ENCODE measurements at places on chromosomes 2 and 18. TPM values are rescaled to one million over a fixed set of nuclear protein-coding genes. Genes with fewer than 3 reads are reported as not detected.
A peak's percentile ranks its signal among the peaks of the same experiment; 100 is the strongest.

DNA sequence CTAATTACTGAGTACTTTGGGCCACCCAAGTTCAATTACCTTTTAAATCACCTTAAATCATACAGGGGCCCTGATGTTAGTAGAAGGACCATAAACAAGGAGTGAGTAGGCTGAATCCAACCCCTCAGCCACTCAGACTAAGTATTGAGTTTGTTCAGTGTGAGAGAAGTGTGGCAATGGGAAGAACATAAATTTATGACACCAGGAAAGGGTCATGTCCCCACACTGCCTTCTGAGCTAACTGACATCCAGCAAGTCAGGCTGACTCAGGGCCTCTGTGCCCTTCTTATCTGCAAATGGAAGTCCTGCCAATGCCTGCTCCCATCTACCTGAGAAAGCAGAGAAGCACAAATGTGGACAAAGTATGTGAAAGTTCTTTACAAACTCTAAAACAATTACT, 12.9 kb downstream of the PLEKHM3 start:
- no peak for DNase-seq
- H3K27me3 ChIP-seq = no peaks in the 10 kb centered on the region
- no peak overlapping the region for H3K4me3 ChIP-seq
- H3K27ac ChIP-seq = no peak overlapping the region

DNA sequence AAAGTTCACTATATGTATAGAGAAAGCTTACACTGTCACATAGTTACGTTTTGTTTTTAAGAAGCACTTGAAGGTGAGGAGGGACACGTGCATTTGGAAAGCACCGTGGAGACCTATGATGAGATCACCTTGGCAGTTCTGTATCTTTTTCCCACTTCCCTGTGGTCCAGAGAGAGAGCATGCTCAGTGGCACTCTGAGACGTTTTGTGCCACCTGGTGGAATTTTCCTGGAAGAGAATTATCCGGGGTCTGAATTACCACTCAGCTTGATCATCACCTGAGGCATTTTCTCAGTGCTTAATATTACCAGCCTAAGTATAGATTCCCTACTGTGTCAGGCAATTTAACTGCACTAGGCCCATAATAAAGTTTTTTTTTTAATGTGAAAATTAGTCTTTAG, 469.4 kb upstream of the SMIM21 start:
- H3K4me1 ChIP-seq = no peaks in the 10 kb centered on the region
- H3K4me3 ChIP-seq = no peak overlapping the region
- no peak overlapping the region for H3K27ac ChIP-seq
- H3K27me3 ChIP-seq = no peaks in the 10 kb centered on the region

DNA sequence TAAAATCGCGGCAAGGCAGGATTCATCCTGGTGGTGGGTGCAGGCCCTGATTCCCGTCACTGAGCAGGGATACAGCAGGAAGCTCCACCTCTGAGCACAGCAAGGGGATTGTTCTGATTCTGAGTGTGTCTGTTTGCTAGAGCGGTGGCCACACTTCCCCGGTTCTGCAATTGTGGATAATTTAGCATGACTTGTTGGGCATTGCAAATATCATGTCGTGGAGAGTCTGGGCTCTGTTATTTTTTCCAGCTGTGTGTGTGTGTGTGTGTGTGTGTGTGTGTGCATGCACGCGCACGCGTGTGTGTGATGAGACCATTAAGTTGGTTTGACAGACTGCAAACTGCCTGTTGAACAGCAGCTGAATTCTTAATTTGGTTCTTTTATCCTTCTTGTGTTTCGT, 4.1 kb upstream of the TMEM18 start:
- no peak overlapping the region for H3K27ac ChIP-seq
- H3K27me3 ChIP-seq = no peaks in the 10 kb centered on the region
- DNase-seq = no peak
- no peak overlapping the region for H3K4me3 ChIP-seq

- H3K4me1 ChIP-seq = peaks cover 14% of the 10 kb centered on the region
- H3K27me3 ChIP-seq = no peaks in the 10 kb centered on the region
- peak overlapping the region; percentile 40 for H3K4me3 ChIP-seq
- DNase-seq = no peak
Observed at GRCh38 chr2:109030870-109031475, 42.0 kb upstream of the EDAR start.

The ONECUT2 gene
- total RNA-seq = 1.2 TPM

Measured in A673 (cell line).